ENCODE measurements at places on chromosomes 12 and 14.

DNA sequence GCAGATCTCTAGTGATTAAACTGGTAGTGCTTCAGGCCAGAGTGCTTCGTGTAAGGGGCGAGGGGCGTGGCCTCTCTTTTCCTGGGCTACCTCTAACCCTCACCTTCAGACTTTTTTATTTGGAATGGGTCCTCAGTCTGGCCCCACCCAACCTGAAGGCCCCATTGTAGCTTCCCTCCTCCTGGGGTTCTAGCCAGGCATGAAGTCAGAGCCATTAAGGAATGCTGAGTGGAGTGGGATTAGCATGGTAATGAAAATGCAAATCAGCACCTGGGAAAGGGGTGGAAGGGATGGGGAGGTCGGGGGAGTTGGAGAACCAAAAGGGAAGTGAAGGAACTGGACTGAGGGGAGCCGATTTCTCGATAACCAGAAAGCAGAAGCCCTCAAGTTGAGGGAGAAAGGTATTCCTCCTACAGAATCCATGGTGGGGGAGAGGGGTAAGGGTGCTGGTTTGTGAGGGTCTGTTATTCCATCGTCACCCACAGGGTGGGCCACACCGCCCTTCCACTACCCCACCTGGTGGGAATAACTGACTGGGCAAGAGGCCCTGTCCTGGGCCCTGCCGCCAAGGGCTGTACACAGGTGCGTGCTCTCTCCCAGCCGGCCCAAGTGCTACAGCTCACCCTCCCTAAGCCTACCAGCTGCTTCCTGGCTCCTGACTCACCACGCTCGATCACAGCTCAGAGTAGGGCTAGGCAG lies 14.1 kb downstream of the ZFHX2 start:
- DNase-seq, result no peak

GRCh38 chr12:1591034-1591433 lies 3.3 kb downstream of the FBXL14 start:
- no peak for DNase-seq

- DNase-seq, result no peak
These were observed 140.8 kb downstream of the DAD1 start for GRCh38 chr14:22448035-22448904.

DNA sequence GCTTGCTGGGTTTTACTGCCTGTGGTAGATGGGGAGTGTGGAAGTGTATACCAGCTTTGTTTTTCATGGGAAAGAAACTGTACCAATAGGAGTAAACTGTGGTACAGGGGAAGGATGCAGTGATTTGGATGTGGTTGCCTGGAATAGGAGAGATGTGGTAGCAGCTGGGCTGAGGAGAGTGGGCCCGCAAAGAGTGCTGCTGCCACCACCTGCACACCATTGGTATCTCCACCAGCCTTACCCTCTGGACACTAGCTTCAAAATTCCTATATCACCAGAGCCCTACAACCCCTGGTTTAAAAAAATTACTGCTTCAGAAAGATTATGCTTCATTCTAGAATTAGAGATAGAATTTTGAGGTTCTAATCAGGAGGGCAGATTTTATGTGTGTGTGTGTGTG lies 53.6 kb downstream of the AKAP6 start:
- no peak for DNase-seq

- DNase-seq, result no peak
These were observed 429.9 kb downstream of the DAD1 start for GRCh38 chr14:22159099-22159498.

DNA sequence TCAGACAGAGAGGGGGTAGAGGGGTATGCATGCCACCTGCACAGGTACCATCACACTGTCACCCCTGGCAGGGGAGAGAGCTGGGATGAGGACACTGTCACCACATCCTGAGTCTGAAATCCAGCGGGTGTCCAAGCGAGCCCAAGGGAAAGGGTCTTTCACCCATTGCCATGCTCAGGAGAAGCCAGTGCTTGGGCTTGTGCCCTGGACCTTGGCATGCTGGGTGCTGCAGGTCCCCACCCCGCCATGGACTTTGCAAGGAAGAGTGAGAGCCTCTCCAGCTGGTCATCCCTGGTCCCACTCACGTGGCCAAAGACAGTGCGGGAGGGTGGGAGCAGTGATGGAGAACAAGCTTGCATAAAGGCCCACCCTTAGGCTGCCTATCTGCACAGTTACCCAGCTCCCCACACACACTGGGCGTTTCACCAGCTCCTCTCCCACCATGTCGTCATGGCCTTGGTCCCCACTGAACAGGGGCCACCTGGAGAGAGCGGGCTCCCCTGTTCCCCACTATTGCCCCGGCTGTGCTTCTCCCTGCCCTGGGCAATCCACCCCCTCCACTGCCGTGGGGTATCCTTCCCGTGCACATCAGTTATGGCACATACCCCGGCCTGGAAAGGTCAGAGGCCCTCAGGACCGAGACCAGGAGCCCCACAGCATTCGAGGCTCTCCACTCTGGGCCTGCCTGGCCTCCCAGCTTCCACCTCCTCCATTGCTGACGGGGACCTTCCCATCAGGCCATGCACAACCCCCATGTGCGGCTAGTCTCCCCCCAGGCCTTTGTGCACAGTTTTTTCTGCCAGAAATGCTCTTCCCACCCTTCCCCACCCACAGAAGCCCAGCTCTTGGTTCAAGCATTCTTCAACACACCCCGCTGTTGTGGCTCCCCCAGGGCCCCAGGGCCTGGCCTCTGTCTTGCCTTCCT lies 58.6 kb upstream of the BCL11B start:
- DNase-seq, result no peak

DNA sequence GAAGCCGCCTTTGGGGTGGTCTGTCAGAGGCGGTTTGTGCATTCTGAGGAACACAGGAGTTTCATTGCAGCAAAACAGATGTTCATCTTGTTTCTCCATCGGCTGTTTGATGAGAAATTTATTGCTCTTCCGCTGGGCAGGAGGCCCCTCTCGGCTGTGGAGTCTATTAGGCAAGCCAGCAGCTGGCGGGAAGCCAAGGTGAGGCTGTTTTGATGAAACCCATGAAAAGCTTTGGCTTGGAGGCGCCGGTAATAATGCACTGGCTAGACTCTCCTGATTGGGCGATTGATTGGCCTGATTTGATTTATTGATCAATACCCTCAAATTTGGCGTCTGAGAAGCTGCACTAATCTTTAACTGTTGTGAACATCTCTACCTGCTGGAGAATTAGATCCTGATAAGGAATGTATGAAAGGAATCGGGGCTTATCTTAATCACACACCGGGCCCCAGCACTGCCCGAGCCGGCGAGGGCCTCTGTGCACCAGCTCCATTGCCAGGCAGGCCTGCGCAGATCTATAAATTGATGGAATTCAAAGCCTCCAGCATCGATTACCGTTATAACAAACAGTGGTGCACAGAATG lies 187.7 kb downstream of the PHETA1 start:
- DNase-seq, result no peak

- DNase-seq, result no peak
These were observed 16.7 kb downstream of the AHSA1 start for GRCh38 chr14:77474479-77475177.

GRCh38 chr14:104766863-104767633 lies 14.1 kb downstream of the SIVA1 start:
- DNase-seq, result no peak

DNA sequence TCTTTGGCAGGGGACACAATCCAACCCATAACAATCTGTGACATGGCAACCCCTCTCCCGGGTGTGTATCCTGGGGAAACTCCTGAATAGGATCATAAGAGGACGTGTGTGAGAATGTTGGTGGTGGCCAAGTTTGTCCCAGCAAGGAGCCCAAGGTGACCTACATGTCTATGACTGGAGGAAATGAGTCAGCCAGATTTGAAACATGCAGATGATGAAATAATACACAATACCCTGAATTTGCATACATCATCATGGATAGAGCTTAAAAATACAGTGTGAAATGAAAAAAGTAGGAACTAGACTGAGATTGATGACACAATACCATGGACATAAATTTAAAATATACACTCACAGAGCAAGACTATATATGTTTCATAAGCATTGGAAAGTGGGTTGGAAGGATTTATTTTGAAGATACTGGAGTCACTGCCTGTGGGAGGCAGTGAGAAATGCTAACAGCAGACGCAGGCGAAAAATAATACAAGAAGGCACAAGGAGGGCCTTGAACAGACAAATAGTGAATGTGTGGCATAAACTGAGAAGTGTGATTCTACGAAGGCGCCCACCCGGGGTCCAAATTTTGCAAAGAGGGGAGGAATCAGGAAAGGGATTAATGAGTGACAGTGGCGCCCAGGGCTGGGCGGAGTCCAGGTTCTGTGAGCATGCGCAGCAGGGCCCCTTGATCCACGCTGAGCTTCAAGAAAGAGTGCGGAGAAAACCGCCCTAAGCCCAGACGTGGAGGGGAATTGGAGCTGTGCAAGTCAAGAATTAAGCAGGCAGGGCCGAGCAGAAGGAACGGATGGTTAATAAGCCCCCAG lies 7.0 kb upstream of the MAP1LC3B2 start:
- no peak for DNase-seq

DNA sequence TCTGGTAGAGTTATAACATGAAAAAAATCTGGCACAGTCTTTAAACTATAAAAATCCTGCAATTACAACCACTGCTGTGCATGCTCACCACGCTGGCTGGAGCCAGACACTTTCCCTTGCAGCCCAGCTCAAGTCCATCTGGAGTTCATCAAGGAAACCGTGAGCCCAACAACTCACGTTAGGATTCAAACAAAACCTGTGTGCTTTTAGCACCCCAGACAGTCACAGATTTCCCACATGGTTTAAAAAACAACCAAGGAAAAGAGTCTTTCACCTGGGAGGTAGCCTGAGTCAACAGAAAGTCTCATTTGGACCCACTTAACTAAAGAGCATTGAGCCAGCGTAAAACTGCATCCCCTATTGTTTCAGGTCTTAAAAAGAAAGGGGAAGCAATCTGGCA lies 4.7 kb downstream of the LRIG3 start:
- no peak for DNase-seq

DNA sequence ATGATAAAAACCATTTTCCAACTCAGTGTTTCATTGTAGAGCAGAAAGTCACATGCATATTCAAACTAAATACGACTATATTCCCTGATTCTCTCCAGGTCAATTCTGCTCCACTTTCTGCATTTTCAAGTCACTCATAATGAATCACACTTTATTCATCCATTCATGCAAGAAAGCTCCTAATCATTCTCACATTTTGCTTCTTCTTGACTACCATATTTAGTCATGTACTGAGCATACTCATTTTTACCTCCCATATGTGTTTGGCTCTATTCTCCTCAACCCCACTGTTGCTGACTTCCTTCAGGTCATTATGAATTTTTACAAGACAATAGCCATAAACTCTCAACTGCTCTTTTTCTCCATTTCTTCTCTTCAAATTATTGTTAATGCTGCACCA lies 43.4 kb upstream of the PIK3C2G start:
- DNase-seq, result no peak

Data from type B pancreatic cell (in vitro differentiated cells).